Astrocyte of the cerebellum (primary cell): ENCODE measurements at places on chromosomes 5 and 9.

DNA sequence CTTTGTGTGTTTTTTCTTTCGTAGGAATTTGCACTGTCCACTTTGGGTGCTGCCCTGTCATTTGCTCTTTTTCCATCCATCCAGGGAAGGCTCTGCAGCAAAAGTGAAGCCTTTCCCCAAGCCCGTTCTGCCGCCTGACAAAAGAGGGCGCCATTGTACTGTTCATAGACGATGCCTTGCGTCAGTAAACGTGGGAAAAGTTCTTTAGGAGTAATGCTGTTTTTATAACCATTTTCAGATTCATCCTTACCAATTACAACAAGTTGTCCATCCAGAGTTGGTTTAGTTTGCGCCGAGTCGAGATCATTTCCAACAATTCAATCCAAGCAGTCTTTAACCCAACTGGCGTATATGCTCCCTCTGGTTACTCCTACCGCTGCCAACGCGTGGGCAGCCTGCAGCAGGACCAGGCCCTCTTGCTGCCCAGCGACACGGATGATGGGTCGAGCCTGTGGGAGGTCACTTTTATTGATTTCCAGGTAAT, 34.3 kb upstream of the RPS23 start:
- peak; percentile 76 for DNase-seq

DNA sequence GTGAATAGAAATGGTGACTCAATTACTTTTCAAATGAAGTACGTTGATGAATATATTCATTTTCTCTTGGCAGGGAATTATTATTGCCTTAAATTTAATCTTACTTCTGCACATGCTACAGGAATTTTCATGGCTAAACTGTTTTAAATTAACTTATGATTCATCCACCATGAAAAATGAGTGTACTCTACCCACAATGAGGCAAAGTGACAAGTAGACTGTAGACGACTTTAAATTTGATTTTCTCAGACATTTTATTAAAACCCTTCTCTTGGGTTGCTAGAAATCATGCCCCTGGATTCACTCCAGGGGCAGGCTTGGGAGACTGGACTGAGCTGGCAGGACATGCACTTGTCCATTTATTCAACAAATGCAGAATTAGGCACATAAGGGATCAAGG, 23.5 kb upstream of the ERAP2 start:
- DNase-seq, result no peak

DNA sequence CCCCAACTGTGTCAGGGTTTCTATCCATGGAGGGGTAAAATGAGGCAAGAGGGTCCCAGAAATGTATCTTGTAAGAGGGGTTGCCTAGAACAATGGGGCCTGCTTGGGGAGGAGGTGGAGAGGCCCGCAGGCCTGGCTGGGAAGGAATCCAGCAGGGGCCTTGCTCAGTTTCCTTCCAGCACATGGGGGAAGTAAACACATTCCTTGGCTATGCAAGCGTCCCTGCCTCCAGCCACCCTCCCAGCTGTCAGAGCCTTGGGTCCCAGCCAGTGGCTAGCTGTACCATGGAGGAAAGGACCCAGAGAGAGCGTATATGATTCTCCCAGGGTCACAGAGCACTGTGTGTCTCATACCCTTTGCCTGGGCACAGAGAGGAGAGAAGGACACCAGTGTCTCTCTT, 71.1 kb upstream of the IL17B start:
- peak; percentile 34 for DNase-seq

GRCh38 chr9:86626802-86627201, 272.6 kb upstream of the TUT7 start:
- DNase-seq, result no peak

DNA sequence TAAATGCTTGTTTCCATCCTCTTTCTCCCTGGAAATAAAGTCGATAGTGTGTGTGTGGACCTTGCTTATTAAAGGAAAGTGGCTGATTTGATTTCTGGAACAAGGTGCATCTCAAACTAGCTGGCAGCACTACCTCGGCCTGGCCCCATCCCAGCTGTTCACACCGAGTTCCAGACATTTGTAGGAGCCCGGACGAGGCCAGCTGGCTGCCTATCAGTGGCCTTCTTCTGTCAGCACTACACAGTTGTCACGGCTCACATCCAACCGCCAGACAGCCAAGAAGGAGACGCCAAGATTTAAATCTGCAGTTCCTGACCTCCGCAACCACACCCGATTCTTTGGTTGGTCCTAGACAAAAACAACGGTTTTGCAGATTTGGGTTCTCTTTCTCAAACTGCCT, 63.6 kb downstream of the PALM2AKAP2 start:
- no peak for DNase-seq

DNA sequence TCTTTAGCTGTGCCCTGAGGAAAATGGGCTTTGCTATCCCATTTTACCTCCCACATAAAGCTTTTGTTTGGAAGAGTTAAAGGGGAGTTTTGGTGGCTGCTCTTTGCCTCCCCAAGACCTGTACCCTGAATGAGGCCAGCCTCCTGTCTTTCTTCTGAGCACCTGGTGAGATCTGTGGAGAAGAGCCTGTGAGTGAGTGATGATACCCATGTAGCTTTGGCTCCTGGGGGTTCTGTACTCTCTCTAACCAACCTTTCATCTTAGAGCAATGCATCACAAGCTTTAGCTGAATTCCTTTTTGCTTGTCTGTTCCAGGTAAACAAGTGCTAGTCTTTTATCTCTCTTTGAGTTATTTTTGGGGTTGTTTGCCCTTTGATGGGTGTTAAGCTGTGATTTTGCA, 73.6 kb downstream of the SCAMP1 start:
- no peak for DNase-seq

DNA sequence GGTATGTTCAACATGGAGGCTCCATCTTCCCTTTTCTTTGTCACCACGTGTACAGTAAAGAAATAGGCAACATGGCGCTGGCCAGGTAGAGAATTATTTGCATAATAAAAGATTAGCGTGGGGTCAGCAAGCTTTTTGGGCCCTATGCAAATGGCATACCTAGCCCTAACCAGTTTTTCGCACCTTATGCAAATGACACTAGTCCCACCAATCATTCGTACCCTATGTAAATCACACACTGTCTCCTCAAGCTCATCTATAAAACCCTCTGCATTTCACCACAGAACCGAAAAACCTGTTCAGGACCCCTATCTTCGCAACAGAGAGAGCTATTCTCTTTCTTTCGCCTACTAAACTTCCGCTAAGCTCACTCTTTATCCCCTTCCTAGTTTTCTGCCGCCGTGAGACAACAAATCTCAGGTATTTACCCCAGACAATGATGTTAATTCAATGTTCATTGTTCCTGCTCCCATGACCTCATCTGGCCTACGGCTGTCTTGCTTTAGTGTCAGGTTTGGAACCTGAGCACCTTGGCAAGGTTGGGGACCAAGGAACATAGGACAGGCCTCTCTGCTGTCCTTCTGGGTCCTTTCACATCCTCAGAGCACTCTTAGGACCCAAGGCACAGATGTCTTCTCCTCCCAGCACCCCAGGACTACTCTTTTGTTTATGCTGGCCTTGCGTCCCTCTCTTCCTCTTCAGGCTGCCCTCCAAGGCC, 180.7 kb upstream of the RAI14 start:
- DNase-seq, result no peak

GRCh38 chr5:150676578-150676977, 15.5 kb downstream of the MYOZ3 start:
- DNase-seq, result no peak

DNA sequence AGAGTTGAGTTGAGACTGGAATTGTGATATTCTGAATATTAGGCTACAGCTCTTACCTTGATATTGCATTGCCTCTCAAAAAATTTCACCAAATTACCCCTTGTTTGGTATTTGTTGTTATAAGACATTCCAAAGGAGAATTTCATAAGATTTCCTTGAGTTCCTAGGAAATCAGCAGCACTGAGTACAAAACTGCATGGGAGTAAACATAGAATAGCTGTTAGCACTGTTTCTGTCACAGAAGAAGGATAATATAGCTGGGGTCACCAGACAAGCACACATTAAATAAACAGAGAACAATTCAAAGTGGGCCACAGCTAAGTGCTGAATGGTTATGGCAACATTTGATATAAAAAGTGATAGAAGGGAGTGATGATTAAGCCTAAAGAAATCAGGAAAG, 724.3 kb downstream of the PRELID2 start:
- no peak for DNase-seq

GRCh38 chr5:132100672-132101261, 27.2 kb downstream of the CSF2 start:
- no peak for DNase-seq

- peak; percentile 70 for DNase-seq
Observed at GRCh38 chr9:125805057-125805456, 57.9 kb downstream of the PBX3 start.
